Naive B cell (primary cell): ENCODE measurements at places on chromosomes 1 and 21. TPM values are rescaled to one million over a fixed set of nuclear protein-coding genes. Genes with fewer than 3 reads are reported as not detected.

- no peak for DNase-seq
Observed at GRCh38 chr21:37060296-37060695, 12.6 kb downstream of the PIGP start.

DNA sequence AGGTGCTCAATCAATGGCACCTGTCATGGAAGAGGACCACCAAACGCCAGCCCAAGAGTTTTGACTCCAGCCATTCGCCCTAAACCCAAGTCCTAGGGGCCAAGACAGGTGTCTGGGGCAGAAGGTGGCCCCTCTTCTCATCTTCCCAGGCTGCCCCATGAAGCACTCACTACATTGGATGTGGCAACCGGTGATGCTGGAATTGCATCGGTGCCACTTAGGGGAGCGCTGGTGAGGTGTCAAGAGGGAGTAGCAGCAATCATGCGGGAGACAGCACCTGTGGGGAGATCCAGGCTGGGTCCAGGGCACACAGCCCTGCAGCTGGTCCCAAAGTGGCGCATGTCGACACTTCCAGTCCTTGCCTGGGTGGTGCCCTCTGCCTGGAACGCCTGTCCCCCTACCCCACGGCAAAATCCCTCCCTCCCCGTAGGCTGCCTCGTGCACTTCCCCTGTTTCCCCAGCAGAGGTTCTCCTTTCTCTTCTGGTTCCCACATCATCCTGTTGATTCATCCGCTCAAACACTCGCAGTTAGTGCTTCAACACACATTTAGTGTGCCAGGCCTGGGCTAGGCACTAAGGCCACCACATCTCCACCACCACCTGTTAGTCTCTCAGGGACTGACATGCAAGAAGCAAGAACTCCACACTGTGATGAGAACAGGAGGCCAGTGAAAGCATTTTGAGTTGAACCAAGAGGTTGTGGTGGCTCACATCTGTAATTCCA lies 18.5 kb downstream of the PLA2G2D start:
- peak; percentile 55 for DNase-seq

DNA sequence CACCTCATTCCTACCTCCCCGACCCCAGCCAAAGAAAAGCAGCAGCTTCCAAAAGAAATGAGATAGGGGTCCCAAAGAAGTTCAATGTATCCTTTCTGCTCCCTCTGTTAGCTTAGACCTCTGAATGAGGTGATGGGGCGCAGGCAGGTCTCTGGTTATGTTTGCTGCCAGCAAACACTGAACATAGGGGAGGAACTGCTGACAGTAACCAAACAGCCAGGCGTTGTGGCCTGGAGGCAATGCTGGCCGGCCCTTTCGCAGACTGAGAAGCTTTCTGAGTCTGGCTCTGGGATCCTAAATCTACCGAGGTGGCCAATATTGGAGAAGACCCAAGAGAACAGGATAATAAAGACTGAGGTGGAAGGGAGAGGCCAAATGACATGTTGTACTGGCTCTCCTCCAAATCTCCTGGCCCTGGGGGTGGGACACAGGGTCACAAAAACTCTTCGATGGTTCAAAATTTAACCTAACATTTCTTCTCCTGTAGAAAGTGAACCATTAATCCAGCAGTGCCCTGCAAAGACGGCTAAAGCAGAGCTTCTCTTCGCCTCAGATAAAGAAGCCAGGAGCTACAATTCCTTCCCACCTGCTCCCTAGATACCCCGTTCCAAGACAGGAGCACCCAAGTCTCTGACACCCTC lies 19.6 kb downstream of the SSR2 start:
- no peak for DNase-seq

Gene MYBPHL
- polyA plus RNA-seq = not detected

Gene SPRR2E
- polyA plus RNA-seq = not detected
